ENCODE measurements at places on chromosomes 5 and 9.

- no peak for DNase-seq
Measured at GRCh38 chr5:123605822-123606221, 93.8 kb downstream of the CSNK1G3 start.

- DNase-seq: no peak
Measured at GRCh38 chr5:95956021-95956899, 5.4 kb downstream of the ELL2 start.

DNA sequence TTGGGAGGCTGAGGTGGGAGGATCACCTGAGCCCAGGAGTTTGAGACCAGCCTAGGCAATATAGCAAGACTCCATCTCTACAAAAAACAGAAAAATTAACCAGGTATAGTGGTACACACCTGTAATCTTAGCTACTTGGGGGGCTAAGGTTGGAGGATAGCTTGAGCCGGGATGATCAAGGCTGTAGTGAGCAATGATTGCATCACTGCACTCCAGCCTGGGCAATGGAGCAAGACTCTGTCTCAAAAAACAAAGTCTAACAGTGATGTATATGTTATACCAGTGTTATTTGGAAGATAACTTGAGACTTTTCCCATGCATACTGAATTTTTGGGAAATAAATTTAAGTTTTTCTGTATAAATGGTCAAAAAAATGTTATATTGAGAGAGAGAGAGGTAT, 146.3 kb downstream of the ZCCHC7 start:
- DNase-seq: no peak

- no peak for DNase-seq
Measured at GRCh38 chr5:72744136-72744535, 72.3 kb upstream of the TNPO1 start.

DNA sequence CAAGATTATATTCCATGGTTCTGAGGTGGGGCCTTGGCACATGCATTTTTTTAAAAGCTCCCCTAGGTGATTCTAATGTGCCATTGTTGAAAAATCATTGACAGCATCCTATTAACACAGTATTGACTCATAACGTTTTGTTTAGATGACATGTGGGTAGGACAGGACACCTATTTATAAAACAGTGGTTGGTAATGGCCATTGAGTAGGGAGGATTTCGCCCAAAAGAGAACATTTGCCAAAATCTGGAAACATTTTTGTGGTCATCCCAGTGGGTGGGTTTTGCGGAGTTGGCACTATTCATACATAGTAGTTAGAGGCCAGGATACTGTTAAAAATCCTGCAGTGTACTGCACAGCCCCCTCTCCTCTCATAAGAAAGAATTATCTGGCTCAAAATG, 6.4 kb upstream of the CHD1 start:
- DNase-seq: no peak

DNA sequence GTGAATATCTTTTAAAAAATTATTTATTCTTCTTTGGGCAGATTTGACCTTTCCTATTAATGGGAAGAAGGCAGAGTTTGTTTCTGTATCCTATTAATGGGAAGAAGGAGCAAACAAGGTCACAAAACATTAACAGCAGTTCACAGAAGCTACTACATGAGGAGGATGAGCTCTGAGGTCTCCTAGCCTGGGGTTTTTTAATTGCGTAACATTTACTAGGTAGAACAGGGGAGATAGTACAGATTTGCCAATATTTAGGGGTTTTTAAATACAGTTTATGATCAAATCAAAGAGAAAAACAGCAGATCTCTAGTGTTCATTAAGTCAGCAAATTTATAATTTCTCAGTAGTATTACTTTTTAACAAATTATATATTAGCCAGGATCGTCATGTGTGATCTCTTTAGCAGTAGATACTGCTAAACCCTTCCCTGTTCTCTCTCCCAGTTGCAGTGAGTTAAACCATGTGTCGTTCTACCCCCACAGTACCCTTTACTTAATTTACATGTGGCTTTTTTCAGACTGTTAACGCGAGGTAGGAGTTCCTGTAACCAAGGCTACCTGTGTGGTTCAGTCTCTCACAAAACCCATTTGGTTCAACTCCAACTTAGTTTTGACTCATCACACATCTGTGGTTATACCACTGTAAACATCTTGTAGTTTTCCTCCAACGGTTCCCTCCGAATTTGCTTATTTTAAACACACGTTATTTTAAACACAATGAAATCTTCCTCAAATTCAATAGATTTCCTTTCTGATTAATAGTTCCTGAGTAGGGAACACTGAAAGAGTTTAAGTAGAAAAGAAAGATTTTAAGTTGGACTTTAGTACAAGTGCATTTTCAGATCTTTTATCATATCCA, 13.3 kb downstream of the SLC25A46 start:
- DNase-seq: no peak

GRCh38 chr5:59206132-59206581, 623.3 kb downstream of the RAB3C start:
- DNase-seq: no peak

DNA sequence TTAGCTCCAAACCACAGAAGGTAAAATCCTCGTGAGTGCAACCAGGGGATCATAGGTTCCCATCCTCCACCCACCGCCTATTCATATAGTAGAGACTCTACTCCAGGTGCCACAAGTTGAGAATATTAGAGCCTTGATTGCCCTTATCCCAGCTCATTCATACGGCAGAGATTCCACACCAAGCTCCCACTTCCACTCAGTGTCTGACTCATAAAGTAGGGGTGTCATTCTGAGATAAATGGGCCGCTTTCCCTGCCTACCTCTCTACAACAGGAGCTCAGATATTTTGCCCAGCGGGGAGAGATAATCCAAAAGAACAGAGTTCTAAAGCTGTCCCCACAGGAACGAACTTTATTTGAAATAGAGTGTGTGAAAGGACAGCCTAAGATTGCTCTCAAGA, 9.4 kb downstream of the SLC22A4 start:
- no peak for DNase-seq

- DNase-seq: no peak
Measured at GRCh38 chr5:145316282-145316681, 518.9 kb downstream of the PRELID2 start.

DNA sequence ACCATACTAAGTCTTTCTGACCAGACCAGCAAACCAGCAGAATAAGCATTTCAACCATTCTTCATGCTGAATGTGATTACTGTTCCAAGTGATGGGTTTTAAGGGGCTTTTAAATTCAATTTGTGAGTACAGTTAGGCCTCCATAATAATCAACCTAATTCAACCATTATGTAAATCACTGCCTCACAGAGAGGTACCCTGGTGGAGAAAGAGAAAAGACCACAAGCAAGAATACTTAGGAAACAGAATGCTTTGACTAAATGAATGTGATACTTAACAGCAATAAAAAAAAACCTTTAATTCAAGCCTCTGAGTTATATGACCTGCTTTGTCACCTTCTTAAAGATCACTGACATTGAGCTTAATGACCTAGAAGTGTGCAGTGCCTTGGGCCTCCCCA, 162.1 kb downstream of the EPB41L4A start:
- DNase-seq: no peak

GRCh38 chr5:27516437-27516836, 478.1 kb upstream of the CDH9 start:
- no peak for DNase-seq

- no peak for DNase-seq
Measured at GRCh38 chr5:76329346-76329745, 73.7 kb upstream of the IQGAP2 start.

DNA sequence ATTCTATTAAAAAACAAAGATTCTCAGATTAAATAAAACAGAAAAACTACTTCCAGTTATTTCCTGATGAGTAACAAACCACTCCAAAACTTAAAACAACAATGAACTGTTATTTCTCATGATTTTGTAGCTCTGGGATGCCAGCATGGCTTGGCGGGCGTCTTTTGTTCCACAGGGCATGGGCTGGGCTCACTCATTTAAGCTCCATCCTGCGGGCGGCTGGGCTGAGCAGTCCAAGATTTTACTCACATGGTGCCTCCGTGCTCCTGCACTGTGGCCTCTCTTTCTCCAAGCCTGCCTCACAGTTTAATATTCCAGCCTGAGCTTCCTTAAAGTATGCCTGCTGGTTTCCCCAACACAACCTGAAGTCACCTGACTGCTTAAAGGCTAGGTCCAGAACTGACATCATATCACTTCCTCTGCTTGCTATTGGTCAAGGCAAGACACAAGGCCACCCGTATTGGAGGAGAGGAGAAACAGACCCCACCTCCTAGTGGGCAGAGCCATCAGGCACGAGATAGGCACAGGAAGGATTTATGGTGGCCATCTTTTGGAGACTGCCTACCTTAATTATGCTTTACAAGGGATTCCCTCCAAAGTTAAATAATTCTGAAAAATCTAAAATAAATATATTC, 41.6 kb upstream of the ZBTB43 start:
- DNase-seq: no peak

DNA sequence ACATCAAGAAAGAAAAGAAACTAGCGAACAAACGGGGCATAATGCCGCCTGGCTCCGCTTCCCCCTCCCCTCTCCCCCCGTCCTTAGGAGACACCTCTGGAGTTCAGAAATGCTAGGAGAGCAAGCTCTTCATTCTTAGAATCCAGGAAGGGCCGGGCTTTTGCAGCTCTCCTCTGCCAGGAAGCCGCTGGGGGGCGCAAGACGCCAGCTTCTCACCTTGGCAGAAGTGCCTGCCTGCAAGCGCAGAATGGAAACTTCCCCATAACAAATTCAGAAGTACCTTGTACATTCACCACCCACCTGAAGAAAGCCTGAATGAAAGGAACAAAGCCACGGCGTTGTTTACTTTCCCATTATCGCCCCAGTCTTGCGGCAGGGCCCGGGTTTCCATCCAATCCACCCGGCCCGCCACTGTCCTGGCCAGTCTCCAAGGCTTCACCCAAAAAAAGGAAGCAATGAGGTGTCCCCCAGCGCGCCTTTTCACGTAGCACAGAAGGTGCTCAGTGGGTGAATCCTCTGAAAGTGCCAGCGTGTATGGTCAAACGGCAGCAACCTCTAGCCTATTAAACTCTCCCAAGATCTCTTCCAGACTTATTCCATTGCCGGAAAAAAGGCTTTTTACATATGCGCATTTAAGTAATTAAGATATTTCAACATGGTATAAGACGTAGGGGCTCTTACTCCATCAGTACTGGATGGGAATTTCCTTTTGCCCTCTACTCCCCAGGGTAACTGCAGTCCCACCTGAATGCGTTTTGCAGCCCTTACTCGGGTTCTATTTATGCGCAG, 1.6 kb upstream of the GADD45G start:
- peak; percentile 94 for DNase-seq

DNA sequence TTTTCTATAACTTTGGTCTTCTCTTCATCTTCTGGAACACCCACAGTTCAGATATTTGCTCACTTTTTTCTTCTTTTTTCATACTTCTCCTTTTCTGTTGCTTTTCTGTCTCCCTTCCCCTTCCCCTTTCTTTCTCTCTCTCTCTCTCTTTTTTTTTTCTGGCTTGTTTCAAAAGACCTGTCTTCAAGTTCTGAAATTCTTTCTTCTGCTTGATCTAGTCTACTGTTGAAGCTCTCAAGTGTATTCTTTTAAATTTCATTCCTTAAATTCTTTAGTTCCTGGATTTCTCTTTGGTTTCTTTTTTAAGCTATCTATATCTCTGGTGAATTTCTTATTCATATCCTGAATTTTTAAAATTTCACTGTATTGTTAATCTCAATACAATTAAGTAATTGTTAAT, 11.2 kb downstream of the ALG2 start:
- no peak for DNase-seq

Measured in NCI-H2029 (cell line).